ENCODE measurements at places on chromosomes 16 and 17.

GRCh38 chr17:34755371-34755770 lies 176.0 kb downstream of the TMEM132E start:
- no peak for DNase-seq

GRCh38 chr16:19810817-19811731 lies 73.6 kb downstream of the GPRC5B start:
- DNase-seq: no peak

DNA sequence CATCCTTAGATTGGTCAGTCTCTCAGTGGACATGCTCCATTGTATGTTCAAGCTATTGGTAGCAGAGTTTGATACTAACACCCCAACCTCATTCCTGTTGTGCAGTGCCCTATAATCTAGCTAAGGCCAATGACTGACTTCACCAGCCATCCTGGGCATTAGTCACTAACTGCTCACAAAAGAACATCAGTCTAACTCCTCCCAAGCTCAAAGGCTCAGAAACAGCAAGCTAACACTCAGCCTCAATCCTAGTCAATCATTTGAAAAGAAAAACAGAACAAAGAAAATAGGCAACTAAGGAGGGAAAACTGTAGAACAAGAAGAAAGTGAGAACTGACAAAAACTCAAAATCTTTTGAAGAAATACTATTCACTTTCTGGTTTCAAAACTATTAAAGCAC lies 199.1 kb upstream of the C17orf78 start:
- no peak for DNase-seq

GRCh38 chr16:84119368-84119767 lies 2.6 kb upstream of the MBTPS1 start:
- no peak for DNase-seq

Measured in NCI-H1417 treated with DMSO at 0.1 percent for 48 hours (cell line).